Upper lobe of left lung (tissue), 6 donors: ENCODE measurements at places on chromosomes 5 and 9. TPM values are rescaled to one million over a fixed set of nuclear protein-coding genes. Genes with fewer than 3 reads are reported as not detected.

The ARID3C gene
- not detected for total RNA-seq

The PTGES gene
- 0.76 TPM for total RNA-seq

The KLF9 gene
- total RNA-seq = 76.3 TPM

The CMYA5 gene
- total RNA-seq = 5.8 TPM

The EQTN gene
- not detected for total RNA-seq

The NTNG2 gene
- total RNA-seq = 8.2 TPM

The HAPLN1 gene
- total RNA-seq = not detected

The IGFBPL1 gene
- 1.4 TPM for total RNA-seq

The KIF4B gene
- 0.09 TPM for total RNA-seq

The FOXD4L4 gene
- total RNA-seq = 0.31 TPM

The SEMA5A gene
- 26.6 TPM for total RNA-seq

The RGMB gene
- total RNA-seq = 39.8 TPM

The SPINK6 gene
- total RNA-seq = not detected

The HMMR gene
- 4.2 TPM for total RNA-seq

The PKN3 gene
- total RNA-seq = 11.1 TPM

The SLC25A2 gene
- total RNA-seq = 1.2 TPM

The MYMK gene
- not detected for total RNA-seq
